ENCODE measurements at places on chromosomes 5 and 9. TPM values are rescaled to one million over a fixed set of nuclear protein-coding genes. Genes with fewer than 3 reads are reported as not detected.

GRCh38 chr5:32332966-32333365, 20.2 kb upstream of the MTMR12 start:
- H3K36me3 ChIP-seq, result no peaks in the 10 kb centered on the region
- DNase-seq, result no peak
- H3K4me3 ChIP-seq, result no peak overlapping the region
- H3K27ac ChIP-seq, result no peak overlapping the region

GRCh38 chr5:53884417-53884816, 324.0 kb downstream of the NDUFS4 start:
- no peak for DNase-seq
- H3K36me3 ChIP-seq, result peaks cover 12% of the 10 kb centered on the region
- H3K4me1 ChIP-seq, result no peaks in the 10 kb centered on the region
- no peak overlapping the region for H3K27ac ChIP-seq
- no peaks in the 10 kb centered on the region for H3K27me3 ChIP-seq
- H3K4me3 ChIP-seq, result no peak overlapping the region

IL7R gene
- total RNA-seq, result 1.9 TPM

- H3K36me3 ChIP-seq, result no peaks in the 10 kb centered on the region
- H3K4me3 ChIP-seq, result no peak overlapping the region
- H3K4me1 ChIP-seq, result no peaks in the 10 kb centered on the region
- no peak overlapping the region for H3K27ac ChIP-seq
- no peaks in the 10 kb centered on the region for H3K27me3 ChIP-seq
- DNase-seq, result no peak
These were observed 315.9 kb upstream of the RPS23 start for GRCh38 chr5:82594097-82594496.

GRCh38 chr9:18362901-18363685, 110.9 kb upstream of the ADAMTSL1 start:
- peaks cover 5% of the 10 kb centered on the region for H3K4me1 ChIP-seq
- no peak overlapping the region for H3K27ac ChIP-seq
- H3K4me3 ChIP-seq, result no peak overlapping the region
- no peaks in the 10 kb centered on the region for H3K27me3 ChIP-seq
- no peak for DNase-seq
- H3K36me3 ChIP-seq, result no peaks in the 10 kb centered on the region
